ENCODE measurements at places on chromosomes 16 and 17.

GRCh38 chr17:42659079-42659931 lies at the start of gene TUBG2:
TSS of gene TUBG2 (plus strand) at chr17:42659284. CDS start at chr17:42659504, 220 bp downstream.
- DNase-seq = peak; percentile 74

GRCh38 chr16:52529226-52529625 lies 17.7 kb downstream of the TOX3 start:
- no peak for DNase-seq

GRCh38 chr16:80924372-80924978 lies 82.2 kb downstream of the CMC2 start:
- no peak for DNase-seq

- DNase-seq = peak; percentile 94
Observed at GRCh38 chr16:55912022-55912421, 36.8 kb upstream of the CES5A start.

DNA sequence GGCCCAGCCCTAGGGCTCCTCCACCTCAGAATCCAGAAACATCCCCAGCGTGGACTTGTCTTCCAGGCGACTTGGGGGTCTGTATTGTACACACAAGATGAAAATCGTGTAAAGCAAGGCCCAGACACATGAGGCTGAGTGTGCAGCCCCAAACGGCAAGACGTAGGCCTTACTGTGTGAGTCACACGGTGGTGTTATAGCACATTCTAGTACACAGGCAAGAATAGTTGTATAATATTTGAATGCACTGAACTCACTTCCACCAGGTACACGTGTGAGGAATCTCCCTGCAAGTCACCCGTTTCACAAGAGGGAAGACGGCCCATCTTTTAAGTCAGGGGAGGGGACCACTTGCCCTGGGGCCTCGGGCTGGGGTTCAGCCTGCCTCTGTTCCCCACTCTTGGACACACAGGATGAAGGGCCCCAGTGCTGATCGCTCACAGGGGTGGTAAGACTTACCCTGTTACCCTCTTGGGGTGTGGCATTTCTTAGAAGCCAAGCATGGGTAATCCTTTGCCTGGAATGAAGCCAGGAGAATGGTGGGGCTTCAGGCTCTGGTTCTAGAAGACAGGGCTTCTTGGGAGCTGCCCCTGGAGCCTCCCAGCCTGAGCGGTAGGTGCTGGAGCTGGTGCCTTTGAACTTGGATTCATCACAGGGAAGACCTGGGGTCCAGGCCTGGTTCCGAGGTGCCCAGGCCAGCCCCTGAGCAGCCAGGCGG lies 71.3 kb downstream of the SREBF1 start:
- DNase-seq = no peak

GRCh38 chr17:46135126-46135812 lies 58.0 kb downstream of the KANSL1 start:
- no peak for DNase-seq

All from cerebellar nuclear complex (tissue), 1 donor.